ENCODE measurements at places on chromosomes 16 and 17. TPM values are rescaled to one million over a fixed set of nuclear protein-coding genes. Genes with fewer than 3 reads are reported as not detected.

DNA sequence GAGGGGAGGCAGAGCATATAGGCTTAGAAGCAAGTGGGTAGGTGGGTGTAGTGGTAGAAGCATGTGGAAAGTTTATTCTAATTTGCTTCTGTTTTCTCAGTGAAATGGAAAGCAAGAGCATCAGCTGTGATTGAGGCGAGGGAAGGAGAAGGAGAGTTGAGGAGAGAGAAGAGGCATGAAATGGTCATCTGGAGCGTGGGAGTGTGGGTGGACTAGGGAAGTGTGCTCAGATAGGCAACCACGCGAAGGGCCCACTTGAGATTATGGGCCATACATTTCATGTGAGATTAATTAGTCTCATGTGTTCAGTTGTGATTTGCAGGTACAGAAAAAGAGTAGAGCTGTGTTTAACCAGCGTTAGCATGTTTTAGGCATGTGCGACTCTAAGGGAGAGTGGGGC, 20.8 kb upstream of the CDC6 start:
- DNase-seq, result no peak

- DNase-seq, result no peak
Measured at GRCh38 chr16:4968879-4969483, 10.9 kb downstream of the SEC14L5 start.

DNA sequence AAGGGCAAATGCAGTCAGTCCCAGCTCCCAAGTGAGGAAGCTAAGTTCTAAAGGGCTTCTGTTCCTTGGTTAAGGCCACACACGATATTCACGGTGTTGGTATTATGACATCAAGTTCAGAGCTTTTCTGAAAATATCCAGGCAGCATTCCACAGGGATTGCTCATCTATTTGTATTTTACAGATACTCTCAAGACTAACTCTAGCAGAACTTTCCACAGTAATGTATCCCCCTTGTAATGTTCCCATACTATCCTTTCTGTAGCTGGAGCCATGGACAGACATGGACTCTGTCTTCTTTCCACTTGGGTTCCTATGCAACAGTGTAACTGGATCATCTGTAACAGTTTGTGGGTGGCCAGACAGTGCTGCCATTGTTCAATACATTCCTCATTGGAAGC, 13.5 kb downstream of the SDR42E1 start:
- DNase-seq, result no peak

GRCh38 chr16:55585631-55586030, 19.1 kb downstream of the CAPNS2 start:
- no peak for DNase-seq

DNA sequence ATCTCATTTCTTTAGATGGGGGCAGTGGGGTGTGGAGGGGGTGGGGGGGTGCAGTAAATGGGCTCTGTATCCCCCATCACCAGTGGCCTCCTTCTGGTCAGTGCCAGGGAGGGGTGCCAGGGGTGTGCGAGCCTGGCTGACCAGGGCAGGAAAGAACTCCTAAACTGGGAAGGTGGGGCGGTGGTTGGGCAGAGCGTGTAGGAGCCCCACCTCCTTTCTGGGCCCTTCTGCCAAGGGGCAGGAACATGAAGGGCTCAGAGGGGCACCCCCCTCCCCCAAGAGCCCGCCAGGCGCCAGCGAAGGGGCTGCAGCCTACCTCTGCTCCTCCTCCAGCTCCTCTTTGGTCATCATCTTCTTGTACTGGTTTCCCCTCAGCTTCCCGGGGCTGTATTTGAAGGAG, 26.0 kb downstream of the MXRA7 start:
- no peak for DNase-seq

GRCh38 chr16:51816929-51817328, 665.9 kb upstream of the SALL1 start:
- DNase-seq, result no peak

DNA sequence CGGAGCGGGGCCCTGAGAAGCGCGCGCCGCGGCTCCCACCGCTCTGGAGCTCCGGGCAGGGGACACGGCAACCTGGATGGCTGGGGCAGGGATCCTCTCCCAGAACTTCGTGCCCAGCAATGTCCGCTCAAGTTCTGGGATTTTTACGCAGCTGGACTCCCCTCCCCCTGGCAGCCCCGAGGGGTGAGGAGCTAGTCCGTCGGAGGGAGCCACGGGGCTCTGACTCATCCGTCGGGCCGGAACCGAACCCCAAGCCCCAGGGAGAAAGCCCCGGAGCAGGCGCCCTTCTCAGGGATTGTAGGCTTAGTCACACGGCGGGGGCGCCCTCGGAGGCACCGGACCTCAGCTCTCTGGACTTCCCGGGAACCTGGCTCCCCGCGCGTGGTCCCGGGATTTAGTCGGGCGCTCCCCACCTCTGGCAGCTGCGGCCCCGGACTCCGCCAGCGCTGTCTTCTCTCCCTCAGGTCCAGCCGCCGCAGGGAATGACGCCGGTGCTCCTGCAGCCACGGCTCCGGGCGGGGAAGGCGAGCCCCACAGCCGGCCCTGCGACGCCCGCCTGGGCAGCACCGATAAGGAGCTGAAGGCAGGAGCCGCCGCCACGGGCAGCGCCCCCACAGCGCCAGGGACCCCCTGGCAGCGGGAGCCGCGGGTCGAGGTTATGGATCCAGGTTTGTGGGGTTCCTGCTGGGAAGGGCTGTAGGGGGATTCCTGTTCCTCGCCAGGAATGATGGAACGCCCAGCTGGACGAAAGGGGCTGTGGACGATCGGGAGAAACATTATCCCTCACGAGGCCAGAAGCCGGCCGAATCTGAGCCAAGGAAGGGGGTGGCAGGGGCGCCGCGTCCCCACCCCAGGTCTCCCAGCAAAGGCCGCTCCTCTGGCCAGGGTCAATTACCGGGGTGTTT, 830 bp downstream of the SPHK1 start:
- peak; percentile 43 for DNase-seq

- no peak for DNase-seq
Measured at GRCh38 chr17:76599694-76600460, 14.2 kb upstream of the ST6GALNAC2 start.

GRCh38 chr17:68343976-68344375, 52.7 kb downstream of the ARSG start:
- DNase-seq, result no peak

- no peak for DNase-seq
Measured at GRCh38 chr16:17225541-17225940, 245.2 kb downstream of the XYLT1 start.

DNA sequence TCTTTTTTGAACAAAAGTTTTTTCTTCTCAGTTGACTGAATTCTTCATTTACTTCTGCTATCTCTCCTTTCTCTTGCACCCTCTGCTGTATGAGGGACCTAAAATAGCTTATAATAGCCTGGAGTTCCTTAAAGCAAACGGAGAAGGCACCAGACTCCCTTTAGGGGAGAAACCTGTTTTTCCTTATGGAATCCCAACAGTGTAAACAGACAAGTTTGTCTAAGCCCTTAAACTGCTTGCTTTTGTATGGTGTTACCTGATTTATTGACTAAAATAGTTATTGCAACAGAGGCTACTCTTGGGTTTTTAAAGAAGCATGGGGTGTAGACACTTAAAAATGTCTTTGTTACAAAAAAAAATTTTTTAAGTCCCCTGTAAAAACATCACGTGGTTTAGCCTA, 12.9 kb upstream of the TRIM25 start:
- no peak for DNase-seq

DNA sequence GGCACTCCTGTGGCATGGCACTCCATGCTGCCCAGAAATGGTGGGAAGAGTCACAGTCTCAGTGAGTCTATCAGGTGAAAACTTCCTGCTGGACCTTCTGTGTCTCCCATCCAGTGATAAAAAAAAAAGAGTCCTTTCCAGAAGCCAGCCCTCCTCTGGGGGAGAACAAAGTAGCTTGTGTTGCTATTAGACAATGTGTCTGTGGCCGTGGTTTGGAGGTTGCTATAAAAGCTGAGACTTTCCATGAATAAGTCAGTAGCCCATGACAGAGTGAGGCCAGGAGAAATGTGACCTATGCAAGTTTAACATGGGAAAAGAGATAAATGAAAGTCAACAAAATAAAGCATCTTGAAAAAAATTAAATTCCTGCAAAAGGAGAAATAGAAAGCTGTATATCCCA, 250.7 kb upstream of the MON1B start:
- DNase-seq, result no peak

DNA sequence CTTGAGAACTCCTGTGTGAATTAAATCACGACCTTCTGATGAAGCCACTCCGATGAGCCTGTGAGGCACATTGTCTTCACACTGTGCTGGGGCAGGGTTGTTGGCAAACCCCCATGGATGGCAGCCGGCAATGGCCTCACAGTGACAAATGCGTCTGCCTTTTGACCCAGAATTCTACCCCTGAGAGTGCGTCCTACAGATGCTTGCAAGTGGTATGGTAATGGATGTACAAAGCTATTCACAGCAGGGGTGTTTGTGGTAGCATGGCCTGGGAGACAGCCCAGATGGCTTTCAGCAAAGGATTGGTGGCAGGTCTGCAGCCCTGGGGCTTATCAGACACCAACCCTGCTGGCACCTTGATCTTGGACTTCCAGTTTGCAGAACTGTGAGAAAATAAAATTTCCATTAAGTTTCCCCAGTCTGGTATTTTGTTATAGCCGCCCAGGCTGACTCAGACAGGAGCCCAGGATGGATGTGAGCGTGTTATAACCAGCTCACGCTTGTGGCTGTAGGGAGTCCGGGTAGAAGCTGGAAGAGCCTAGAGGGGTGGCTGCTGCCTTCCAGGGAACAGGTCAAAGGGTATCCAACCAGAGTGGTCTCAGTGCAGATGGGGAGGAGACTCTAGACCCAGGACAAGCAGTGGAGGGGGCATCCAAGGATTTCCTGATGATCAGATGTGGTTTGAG, 10.1 kb downstream of the AFMID start:
- DNase-seq, result no peak

Gene GRIN2A
- not detected for total RNA-seq

Gene RIPOR1
- total RNA-seq, result 32.7 TPM

Gene ADAD2
- not detected for total RNA-seq

Gene BRICD5
- 12.5 TPM for total RNA-seq

Data from activated CD4-positive, alpha-beta memory T cell treated with anti-CD3 and anti-CD28 coated beads, Interleukin-2, amount 10 ng/mL, durations not matched to agents 7 days and 5 days (primary cell).